ENCODE measurements at places on chromosomes 2 and 18.

- no peak for DNase-seq
Observed at GRCh38 chr18:22409445-22409844, 8.3 kb downstream of the CTAGE1 start.

- no peak for DNase-seq
Observed at GRCh38 chr2:216776066-216776850, 80.9 kb upstream of the IGFBP5 start.

DNA sequence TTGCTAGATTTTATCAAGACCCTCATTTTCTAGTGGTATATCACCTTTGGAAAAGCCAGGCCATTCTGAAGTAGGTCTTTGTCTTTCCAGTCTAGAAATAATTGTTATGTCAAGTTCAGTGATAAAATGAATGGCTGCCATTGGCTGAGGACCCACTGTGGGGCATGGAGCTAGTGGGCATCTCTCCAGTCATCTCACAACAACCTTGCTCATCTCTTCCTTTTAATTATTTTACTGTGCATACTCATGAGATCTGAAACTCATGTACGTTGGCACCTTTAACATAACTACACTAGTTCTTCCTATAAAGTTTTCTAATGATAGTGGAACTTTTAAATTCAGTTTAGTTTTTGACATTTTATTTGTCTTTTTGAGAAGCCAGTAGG lies 240.9 kb downstream of the SLC8A1 start:
- DNase-seq = no peak

- no peak for DNase-seq
Observed at GRCh38 chr2:43001055-43001378, 208.6 kb upstream of the HAAO start.

DNA sequence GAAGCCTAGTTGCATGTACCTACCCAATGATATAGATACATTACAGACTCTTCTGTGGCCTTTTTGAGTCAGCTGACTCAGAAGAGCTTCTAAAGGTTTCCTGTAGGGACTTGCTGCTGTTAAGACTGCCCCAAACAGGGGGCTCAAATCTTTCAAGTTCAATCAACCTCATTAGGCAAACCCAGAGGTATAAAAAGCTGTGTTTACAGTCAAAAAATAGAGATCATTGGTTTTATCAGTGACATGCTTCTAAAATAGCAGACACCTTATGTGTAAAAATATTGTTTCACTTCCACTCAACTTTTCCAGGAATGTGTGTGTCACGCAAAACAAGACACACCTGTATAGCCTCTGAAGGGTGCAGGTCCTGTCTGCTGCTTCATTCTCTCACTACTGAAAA lies 624.3 kb upstream of the FANCL start:
- no peak for DNase-seq

DNA sequence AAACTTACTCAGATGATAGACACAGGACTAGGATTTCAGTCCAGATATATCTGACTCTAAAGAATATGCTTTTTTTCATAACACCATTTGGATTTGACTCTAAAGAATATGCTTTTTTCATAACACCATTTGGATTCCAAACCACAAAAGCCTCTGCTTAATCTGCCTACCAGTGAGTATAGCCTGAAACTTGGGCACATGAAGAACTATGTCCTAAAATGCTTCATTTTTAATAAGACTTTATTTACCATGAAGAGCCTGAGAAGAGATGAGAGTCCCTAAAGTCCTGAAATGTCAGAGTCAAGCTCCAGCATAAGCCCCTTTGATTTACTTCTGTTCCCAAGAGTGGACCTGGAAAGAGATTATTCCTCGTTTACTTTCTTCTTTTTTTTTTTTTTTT lies 54.5 kb upstream of the STPG4 start:
- no peak for DNase-seq

DNA sequence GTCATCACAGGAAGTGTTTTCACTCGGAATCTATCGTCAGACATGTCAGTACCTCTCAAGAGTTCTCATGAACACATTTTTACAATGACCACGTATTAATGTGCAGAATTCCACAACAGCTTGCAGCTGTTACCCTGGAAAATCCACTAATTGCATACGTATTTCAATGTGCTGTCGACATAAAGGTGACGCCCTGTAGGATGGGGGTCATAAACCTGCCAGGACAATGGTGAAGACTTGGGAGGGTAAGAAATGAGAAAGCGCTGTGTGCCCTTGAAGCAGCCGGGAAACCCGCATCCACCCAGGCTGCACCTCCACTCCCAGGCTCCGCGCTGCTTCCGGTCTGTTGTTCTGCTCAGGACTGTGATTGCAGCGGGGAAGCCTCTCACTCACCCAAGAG lies 14.0 kb downstream of the TMEM18 start:
- no peak for DNase-seq

- DNase-seq = no peak
Observed at GRCh38 chr2:19731037-19731436, 170.7 kb downstream of the TTC32 start.

DNA sequence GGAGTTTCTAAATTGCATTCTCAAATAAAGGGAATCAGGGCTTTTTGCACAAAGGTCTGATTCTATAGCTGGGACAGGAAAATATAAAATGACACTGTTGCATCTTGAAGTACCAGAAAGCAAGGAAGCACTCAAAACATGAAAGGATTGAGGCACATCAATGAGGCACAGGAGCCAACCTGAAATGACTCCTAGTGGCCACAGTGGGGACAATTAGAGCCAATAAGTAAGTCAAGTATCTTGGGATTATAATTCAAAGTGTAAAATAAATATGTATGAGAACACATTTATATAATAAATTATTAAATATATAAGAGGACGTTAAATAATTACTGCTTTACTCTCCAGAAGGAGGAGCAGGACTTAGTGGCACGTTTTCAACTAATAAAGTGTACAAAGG lies 1259.5 kb upstream of the CDH2 start:
- DNase-seq = no peak

DNA sequence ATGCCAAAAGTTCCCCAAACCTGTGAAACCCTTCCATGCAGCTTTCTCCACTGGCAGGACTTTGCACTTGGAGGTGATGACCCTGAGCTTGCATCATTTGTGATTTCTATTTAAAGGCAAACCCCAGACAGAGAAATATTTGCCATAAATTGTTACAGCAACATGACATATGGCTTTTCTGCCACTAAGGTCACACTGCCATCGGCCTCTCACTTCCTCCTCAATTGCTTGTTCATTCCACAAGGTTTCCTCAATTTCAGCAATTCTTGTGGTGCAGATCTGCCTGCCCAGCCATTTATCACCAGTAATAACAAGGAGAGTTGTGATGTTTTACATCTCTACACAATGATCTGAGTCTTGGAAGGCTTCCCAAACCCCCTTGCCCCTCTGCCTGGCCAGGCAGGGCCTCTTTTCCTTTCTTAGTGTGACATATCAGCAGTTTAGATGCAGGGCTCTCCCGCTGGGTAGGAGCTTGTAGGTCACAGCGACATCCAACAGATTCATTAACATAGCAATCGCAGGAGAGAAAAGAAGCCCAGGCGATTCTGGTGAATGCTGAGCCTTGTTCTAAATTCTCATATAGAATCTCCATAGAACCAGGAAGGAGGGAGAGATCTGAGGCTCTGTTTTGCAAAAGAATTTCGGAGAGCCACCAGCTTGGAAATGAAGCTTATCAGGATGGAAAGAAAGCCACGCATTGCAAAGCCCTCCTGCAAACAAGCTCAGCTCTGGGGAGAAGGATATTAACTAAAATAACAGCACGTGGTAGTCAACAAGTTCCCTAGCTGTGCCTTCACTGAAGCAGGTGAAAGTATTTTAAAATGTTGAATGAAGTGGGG lies 46.7 kb upstream of the ITGA6 start:
- DNase-seq = no peak

GRCh38 chr2:70089983-70090525 lies 2.8 kb downstream of the PCBP1 start:
- DNase-seq = no peak

Data from fibroblast of gingiva (primary cell).